Fibroblast of the conjunctiva (primary cell): ENCODE measurements at places on chromosomes 6 and 20.

- DNase-seq: no peak
These were observed 314.6 kb downstream of the THBS2 start for GRCh38 chr6:168939041-168939440.

DNA sequence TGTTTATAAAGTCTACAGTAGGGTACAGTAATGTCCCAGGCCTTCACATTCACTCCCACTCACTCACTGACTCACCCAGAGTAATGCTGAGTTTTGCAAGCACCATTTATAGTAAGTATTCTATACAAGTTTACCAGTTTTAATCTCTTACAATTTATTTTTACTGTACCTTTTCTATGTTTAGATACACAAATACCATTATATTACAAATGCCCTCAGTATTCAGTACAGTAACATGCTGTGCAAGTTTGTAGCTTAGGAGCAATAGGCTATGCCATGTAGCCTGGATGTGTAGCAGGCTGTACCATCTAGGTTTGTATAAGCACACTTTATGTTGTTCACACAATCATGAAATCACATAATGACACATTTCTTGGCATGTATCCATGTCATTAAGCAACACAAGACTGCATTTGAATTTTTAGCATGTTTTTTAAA lies 673.6 kb downstream of the CD109 start:
- DNase-seq: peak; percentile 32

- DNase-seq: peak; percentile 29
These were observed 539 bp downstream of the TMEM200A start for GRCh38 chr6:130366107-130367005.

- no peak for DNase-seq
These were observed 19.9 kb downstream of the SPTLC3 start for GRCh38 chr20:13028673-13029072.

DNA sequence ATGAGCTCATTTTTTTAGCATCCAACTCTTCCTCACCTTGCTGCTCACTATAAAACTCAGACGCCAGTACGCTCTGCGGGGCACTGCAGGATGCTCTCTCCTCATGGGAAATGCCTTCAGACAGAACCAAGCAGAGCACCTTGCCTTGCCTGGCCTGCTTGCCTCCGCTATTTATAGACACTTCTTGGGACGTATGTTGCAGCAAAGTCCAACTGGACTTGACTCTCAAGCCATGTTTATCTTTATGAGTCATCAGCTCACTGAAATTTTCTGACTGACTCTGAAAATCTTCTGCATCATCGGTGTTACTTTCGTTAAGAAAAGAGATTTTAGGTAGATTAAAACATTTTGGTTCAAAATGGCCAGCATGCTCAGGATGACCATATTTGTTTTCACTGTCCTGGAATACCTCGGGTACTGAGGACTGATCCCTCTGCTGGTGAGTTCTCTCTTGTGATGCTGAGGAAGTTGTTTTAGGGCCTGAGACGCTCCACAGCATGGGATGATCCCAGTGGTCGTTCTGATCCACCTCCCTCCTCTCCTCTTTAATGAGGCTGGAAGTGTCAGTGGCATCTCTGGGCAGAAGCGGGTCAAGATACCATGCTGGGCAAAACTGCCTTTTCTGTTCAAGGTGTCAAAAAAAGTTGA lies 204.5 kb downstream of the KIF16B start:
- no peak for DNase-seq

DNA sequence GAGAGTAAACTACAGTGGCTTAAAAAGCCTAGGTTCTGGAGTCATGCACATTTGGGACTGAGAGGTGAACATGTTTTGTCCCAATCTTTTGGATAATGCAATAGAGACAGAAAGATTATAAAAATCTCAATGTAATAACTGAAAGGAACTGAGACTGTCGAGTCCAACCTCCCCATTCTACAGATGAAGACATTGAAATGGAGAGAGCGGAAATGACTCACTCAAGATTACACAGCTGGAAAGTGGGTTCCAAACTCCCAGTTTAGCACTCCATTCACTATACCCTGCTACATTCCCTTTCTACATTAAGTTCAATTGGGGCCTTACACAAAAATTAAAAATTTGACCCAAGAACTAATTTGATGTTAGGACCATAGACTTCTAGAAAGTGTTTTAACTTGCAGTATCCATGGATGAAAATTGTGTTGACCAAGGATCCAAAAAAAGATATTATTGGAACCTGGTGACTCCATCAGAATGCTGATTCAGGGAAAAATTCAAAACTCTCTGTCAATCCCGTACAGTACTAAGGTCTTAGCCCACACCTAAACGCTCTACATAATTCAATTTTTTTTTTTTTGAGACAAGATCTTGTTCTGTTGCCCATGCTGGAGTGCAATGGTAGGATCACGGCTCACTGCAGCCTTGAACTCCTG lies 1.5 kb upstream of the ILRUN start:
- no peak for DNase-seq

DNA sequence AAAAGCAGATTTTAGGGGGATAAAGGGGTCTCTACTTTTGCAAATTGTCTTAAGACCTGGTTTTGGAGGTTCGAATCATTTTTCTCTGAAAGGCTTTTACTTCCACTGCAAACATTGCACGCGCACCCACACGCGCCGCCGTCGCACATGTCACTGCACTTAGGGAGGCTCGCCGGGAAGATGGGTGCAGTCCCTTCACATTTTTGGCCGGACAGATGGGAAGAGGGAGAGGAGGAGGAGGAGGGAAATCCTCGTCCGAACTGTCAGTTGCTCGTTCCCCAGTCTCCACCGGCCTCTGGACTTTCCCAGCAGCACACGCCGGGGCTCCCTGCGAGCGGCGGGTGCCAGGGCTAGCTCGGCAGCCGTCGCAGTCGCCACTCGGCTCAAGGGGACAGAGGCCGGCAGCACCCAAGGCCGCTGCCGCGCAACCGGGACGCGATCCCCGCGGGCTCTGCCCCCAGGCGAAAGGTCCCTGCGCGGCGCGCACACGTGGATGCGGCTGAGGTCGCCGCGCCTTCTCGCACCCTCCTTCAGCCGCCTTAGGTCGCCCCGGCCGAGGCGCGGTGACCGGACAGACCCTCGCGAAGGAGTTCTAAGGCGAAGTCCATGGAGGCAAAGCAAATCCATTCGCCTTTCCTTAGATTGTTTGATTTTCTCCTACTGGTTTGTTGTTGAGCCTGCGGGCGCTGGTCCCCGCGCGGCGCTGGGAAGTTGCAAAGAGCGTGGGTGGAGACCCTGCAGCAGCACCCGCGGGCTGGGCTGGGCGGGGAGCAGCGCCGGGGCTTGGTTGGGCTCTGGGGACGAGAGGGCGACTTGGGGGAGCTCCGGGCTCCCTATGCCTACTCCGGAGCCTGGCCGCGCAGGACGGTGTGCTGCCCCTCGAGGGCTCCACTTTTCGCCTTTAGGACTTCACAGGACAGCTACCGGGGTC lies 1.2 kb downstream of the MYB start:
- no peak for DNase-seq

- DNase-seq: no peak
These were observed 4.0 kb upstream of the ATP9A start for GRCh38 chr20:51772236-51772635.

GRCh38 chr6:27863962-27864905 lies 48.0 kb downstream of the OR2B2 start:
- no peak for DNase-seq

- DNase-seq: no peak
These were observed 6.9 kb downstream of the GLYATL3 start for GRCh38 chr6:49506569-49507111.

- no peak for DNase-seq
These were observed 490.8 kb upstream of the GJE1 start for GRCh38 chr6:141641951-141642350.

DNA sequence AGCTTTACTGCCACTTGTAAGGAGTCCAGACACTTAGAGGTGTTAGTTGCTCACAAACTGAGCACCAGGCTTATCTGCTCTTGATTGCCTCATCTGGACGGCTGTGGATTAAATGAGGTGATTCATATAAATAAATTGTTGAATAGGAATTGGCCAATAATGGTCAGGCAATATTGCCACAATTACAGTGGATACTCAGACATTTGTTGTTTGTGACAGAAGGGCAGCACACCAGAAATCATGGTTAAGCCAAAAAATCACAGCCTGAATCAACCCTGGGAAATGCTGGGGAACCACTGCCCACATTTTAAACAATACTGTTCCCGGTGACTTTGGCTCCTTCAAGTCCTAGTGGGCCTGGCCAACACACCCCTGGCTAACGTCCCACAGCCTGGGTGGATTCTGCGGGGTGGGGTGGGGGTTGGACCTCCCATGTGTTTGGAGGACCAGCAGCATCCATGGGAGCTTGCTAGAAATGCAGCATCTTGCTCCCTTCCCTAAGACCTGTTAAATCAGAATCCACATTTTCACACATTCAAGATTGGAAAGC lies 29.5 kb upstream of the SPDEF start:
- DNase-seq: no peak

- DNase-seq: no peak
These were observed 77.8 kb downstream of the SYCP2L start for GRCh38 chr6:10964684-10965083.

DNA sequence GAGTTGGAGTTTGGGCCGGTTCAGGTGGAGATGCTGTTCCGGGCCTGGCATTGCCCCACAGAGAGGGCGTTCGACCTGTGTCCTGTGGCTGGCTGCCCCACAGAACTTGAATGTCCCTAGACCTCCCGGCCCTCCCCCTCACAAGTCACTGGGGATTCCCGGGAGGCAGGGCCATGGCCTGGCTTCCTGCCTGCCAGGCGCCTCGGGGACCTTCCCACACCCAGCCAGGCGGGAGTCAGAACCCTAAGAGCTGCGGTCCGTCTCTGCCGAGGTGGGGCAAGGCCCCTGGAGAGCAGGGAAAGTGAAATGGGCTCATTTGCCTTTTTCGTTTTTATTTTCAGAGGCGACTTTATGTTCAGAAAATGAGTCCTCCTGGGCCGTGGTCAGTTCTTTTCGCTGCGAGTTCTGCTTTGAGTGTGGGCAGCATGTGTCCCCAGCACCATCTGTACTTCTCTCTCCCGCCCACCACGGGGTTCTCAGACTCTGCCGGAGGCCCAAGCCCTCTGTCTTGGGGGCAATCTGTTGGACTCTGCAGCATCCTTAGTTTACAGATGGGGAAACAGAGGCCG lies 8.5 kb downstream of the RBM38 start:
- no peak for DNase-seq

GRCh38 chr6:107660839-107661238 lies 163.3 kb downstream of the SCML4 start:
- DNase-seq: no peak

GRCh38 chr6:130848945-130849344 lies 21.7 kb downstream of the SMLR1 start:
- DNase-seq: no peak

GRCh38 chr6:35358086-35358485 lies 15.7 kb downstream of the PPARD start:
- DNase-seq: no peak

DNA sequence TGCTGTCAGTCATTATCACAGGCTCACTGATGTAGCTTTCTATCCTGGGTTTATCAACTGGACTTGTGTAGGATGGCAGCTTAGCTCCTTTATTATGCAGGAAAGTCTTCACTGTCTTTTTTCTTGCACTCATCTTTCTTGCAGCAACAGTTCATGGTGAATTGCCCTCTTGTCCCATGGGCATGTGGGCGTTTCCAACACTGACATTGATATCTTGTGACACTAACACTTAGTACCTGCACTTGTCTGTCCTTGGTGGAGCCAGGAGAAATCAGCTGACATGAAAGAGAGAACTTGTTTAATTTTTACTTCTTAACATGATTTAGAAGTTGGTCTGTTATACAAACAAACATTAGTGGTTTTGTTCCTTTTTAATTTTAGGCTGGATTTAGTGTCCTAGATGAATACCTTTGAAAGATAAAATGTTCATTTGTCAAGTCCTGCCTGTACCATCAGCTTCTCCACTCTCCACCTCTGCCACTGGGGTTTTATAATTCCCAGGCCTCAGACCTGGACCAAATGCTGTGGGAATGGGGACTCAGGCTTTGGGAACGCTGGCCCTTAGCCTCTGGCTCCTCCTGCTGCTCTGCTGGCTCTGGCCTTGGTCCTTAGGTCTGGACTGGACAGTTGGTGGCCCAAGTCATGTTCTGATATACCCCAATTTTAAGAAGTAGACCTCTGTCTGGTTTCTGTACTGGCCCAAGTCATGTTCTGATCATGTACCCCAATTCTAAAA lies 161.0 kb upstream of the LAMP5 start:
- no peak for DNase-seq

DNA sequence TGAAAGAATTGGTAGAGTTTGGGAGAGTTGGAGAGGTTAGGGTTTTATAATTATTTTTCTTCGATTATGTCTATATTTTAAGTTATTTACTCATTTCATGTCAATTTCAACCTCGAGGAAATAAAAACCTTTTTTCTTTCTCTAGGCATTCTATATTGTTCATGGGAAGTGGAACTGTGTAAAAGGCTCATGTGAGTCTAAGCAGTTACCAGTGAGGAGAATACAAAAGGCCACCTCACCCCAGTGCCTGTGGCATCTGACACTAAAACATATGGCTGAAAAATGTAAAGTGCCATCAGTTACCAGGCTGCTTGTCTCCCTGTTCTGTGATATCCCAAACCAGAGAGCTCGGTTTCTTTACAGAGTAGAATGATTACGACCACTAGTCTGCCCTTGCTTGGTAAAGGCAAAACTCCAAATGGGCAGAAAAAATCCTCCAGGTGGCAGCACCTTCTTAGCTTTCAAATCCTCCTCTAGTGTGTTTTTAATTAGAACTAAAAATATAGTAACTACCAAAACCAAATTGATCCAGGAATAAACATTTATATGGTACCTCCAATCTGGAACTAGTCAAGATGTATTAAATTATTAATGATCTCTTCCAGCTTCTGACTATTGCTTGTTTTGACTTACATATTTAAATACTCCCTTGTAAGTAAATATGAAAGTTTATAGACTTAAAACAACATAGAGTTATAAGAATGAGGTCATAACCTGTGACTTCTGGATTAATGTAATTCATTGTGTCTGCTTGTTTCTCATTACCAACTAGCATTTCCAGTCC lies 122.6 kb upstream of the MCHR2 start:
- peak; percentile 65 for DNase-seq

GRCh38 chr20:24651976-24652345 lies 182.5 kb downstream of the SYNDIG1 start:
- no peak for DNase-seq

GRCh38 chr6:154156135-154156896 lies 117.3 kb downstream of the OPRM1 start:
- peak; percentile 16 for DNase-seq

DNA sequence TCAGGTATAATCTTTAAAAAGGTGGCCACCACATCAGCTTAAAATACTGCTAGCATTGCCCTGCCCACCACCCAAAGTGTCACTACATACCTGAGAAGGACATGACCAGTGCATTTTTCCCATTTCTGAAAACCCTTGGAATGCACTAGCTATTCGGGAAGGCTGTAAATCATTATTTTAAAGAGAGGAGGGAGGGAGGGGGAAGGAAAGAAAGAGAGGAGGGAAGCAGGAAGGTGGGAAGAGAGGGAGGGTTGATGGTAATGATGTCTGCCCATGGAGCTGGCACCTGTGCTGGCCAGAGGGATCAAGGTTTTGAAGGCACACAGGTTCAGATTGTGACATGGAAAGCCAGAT lies 32.4 kb downstream of the VAPB start:
- DNase-seq: no peak

DNA sequence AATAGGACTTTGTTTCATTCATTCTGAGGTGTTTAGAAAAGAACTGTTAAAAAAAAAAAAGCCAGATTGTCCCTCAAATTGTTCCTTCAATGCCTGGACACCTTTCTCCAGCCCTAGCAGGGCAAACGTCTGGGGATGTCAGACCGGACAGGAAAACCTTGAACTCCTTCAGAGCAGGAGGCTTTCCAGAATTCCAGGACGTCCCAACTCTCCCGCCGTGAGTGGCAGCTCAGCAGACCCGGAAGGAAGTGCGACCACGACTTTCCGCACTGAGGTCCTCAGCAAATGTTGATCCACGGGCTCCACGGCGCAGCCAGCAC lies 139.1 kb downstream of the DLL1 start:
- no peak for DNase-seq

- DNase-seq: no peak
These were observed 24.1 kb downstream of the HECA start for GRCh38 chr6:139159016-139159415.
